MCF 10A (cell line): ENCODE measurements at places on chromosomes 5 and 9. TPM values are rescaled to one million over a fixed set of nuclear protein-coding genes. Genes with fewer than 3 reads are reported as not detected.

DNA sequence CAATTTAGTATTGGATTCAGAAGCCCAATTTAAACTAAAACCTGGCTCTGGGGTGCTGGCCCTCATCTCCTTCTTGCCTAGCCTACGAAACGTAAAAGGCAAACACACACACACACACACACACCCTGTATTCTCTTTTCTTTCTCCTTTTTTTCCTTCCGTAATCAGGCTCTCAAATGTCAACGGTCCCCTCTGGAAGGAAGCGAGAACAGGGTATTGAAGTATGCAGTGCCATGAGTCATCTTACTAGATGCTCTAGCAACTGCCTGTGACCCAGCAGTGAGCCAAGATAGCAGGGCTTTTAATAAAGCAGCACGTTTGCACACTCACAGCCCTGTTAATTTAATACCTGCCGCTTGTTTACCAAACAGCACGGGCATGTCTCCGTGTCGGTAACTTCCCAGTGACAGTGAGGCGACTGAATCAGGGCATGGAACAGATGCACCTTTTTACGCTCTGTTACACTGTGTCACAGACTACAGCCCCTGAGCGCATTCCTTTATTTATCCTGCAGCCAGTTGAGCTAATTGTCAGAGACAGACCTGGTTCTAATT is 243.8 kb downstream of the BNC2 start:
- H3K4me3 ChIP-seq: no peak overlapping the region
- H3K27me3 ChIP-seq: no peaks in the 10 kb centered on the region
- no peaks in the 10 kb centered on the region for H3K36me3 ChIP-seq
- H3K27ac ChIP-seq: no peak overlapping the region
- no peaks in the 10 kb centered on the region for H3K4me1 ChIP-seq
- DNase-seq: peak; percentile 33

DNA sequence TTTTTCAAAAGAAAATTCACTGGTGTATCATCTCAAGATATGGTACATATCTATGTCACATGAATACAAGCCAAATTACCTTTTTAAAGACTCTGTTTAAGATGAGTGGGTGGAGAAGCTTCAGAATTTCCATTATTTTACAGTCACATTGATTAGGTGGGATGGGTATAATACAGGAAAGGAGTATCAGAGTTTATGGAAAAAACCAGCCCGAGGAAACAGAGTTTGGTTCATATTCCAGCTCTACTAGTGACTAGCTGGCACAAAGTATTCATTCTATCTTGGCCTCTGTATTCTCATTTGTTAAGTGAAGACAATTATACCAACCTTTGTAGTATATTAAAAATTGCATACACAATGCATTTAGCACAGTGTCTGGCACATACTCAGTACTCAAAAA is 46.5 kb upstream of the CDK5RAP2 start:
- no peak for DNase-seq
- no peaks in the 10 kb centered on the region for H3K36me3 ChIP-seq
- H3K4me1 ChIP-seq: peaks cover 16% of the 10 kb centered on the region
- H3K27me3 ChIP-seq: no peaks in the 10 kb centered on the region
- H3K27ac ChIP-seq: no peak overlapping the region
- no peak overlapping the region for H3K4me3 ChIP-seq

DNA sequence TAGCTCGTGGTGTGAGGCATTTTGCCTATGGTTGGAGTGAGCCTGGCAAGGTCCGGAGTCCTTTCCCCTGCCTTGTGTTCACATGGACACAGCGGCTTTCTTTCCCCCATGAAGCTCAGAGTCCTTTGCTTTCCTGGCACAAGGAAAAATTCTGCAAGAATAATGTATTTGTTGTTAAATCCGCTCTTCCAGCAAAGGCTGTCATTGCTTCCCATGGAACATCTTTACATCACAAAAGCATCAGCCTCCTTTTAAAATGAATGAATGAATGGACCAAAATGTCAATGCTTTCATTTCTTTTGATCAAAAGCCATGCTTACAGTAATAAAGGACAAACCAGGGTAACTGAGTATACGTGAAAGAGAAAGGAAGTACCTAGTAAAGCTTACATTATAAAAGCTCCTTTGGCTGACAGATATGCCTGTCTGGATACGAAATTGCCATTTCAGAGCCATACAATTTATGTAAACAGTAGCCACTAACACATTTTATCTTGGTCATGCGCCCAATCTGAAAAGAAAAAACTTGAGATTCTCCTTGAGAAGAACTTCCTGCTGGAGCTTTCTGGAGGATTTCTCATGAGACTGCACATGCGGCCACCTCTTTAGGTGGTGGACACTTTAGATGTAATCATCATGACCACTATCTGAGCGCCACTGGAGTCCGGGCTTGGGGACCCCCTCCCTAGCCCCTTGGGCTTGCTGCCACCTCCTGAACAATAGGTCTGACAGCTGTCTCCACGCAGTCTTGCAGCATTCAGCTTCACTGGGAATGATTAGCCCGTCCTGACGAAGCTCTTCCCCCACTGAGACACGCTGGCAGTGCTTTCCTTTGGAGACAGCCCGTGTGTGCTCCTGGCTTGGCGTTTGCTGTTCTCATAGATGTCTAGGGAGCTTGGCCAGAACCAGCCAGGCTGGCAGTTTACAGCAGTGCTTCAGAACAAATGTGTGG is 355.9 kb downstream of the ADAMTS6 start:
- no peak overlapping the region for H3K27ac ChIP-seq
- no peaks in the 10 kb centered on the region for H3K27me3 ChIP-seq
- no peak overlapping the region for H3K4me3 ChIP-seq
- H3K36me3 ChIP-seq: no peaks in the 10 kb centered on the region
- no peak for DNase-seq

Gene BAAT
- total RNA-seq: 0.14 and 0.15 TPM in 2 replicates

Gene PCDHA8
- total RNA-seq: 0.25 TPM in 1 of 2 replicates, not detected in the other

- DNase-seq: no peak
- H3K36me3 ChIP-seq: peaks cover 98% of the 10 kb centered on the region
- H3K27me3 ChIP-seq: no peaks in the 10 kb centered on the region
These were observed 82.5 kb upstream of the ZNF169 start for GRCh38 chr9:94176608-94177007.

DNA sequence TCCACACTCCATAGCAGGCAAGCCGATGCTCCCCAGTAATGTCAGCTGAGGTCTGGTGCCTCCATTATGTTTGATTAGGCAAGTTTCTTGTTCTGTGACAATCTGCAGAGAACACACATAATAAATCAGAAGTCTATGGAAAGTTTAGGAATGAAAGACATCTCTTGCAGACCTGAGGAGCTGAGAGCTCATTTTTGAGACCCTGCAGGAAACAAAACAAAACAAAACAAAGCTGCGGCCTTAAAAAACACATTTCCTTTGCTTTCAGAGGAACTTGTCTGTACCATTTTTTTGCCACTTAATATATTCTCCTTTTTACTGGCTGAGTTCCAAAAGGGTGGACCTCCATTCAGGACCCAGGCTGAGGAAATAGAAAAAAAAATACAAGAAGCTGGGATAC is 481.2 kb upstream of the DMAC1 start:
- H3K27ac ChIP-seq: no peak overlapping the region
- H3K27me3 ChIP-seq: no peaks in the 10 kb centered on the region
- H3K36me3 ChIP-seq: no peaks in the 10 kb centered on the region
- H3K4me1 ChIP-seq: no peaks in the 10 kb centered on the region
- no peak for DNase-seq
- H3K4me3 ChIP-seq: no peak overlapping the region

Gene FAM81B
- not detected in 2 replicates for total RNA-seq

DNA sequence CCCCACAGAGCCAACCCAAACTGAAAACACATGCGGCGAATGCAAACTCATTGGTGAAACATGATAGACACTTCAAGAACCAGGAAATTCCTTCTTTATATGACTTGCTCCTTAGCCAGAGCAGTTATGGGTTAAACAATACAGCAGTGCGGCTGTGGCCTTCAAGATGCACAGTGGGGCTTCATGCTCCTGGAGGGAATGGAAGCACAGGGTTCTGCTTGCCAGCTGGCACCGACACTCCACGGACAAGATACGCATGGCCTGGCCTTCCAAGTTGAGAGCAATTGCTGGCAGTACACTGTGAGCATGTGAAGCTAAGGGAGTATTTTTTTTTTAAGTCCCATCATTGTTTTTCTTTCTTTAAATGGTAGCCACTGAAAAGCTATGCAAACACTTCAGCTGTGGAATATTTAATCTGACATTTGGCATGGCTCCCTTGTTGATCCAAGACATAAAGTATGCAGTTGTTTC is 451.6 kb upstream of the CD180 start:
- H3K4me1 ChIP-seq: no peaks in the 10 kb centered on the region
- no peaks in the 10 kb centered on the region for H3K27me3 ChIP-seq
- DNase-seq: no peak
- no peak overlapping the region for H3K4me3 ChIP-seq
- no peaks in the 10 kb centered on the region for H3K36me3 ChIP-seq
- H3K27ac ChIP-seq: no peak overlapping the region

DNA sequence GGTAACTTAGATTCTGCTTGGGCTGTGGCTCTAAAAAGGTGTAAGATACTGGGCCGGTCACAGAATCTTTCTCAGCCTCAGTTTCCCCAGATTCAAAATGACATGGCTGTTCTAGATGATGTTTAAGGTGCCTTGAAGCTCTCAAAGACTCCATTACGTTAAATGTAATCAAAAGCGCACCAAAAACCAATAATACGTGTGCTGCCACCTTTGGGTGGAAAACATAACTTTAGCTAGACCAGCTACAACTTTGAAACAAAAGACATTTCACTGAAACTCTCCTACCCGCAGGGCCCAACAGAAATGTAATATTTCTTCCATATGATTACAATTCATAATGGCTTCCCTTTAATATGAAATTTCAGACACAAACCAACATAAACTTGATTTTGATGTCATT is 35.0 kb upstream of the PCSK5 start:
- no peaks in the 10 kb centered on the region for H3K4me1 ChIP-seq
- H3K27ac ChIP-seq: no peak overlapping the region
- DNase-seq: peak; percentile 54
- no peaks in the 10 kb centered on the region for H3K36me3 ChIP-seq

Gene IL3
- total RNA-seq: not detected in 2 replicates

GRCh38 chr5:142794537-142794936 is 24.4 kb downstream of the ARHGAP26 start:
- DNase-seq: no peak
- H3K36me3 ChIP-seq: no peaks in the 10 kb centered on the region
- no peaks in the 10 kb centered on the region for H3K27me3 ChIP-seq
- H3K4me1 ChIP-seq: peaks cover 4% of the 10 kb centered on the region
- no peak overlapping the region for H3K27ac ChIP-seq
- H3K4me3 ChIP-seq: no peak overlapping the region

- no peak overlapping the region for H3K4me3 ChIP-seq
- DNase-seq: no peak
- no peaks in the 10 kb centered on the region for H3K27me3 ChIP-seq
- H3K36me3 ChIP-seq: peaks cover 68% of the 10 kb centered on the region
- peak overlapping the region; percentile 75 for H3K27ac ChIP-seq
These were observed 25.1 kb downstream of the ERGIC1 start for GRCh38 chr5:172858990-172859811.

Gene PDZD2
- total RNA-seq: 22.6 and 23.0 TPM in 2 replicates

DNA sequence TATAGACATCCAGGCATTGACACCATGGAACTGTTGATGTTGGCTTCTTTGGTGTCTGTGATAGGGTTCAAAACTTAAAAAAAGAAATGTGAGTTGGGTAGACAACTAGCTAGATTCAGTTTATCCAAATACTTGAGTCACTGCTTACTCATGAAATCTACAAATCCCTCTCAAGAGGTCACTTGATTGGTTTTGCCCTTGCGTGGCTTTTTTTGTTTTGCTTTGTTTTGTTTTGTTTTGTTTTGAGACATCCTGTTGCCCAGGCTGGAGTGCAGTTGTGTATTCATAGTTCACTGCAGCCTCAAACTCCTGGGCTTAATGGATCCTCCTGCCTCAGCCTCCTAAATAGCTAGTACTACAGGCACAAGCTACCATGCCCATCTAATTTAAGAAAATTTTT is 10.5 kb upstream of the ENTREP1 start:
- H3K4me1 ChIP-seq: no peaks in the 10 kb centered on the region
- no peak for DNase-seq
- no peak overlapping the region for H3K4me3 ChIP-seq
- H3K27me3 ChIP-seq: no peaks in the 10 kb centered on the region
- no peak overlapping the region for H3K27ac ChIP-seq

GRCh38 chr9:80082213-80082612 is 510.4 kb downstream of the TLE4 start:
- no peak overlapping the region for H3K27ac ChIP-seq
- DNase-seq: no peak
- H3K27me3 ChIP-seq: no peaks in the 10 kb centered on the region
- H3K4me1 ChIP-seq: no peaks in the 10 kb centered on the region

DNA sequence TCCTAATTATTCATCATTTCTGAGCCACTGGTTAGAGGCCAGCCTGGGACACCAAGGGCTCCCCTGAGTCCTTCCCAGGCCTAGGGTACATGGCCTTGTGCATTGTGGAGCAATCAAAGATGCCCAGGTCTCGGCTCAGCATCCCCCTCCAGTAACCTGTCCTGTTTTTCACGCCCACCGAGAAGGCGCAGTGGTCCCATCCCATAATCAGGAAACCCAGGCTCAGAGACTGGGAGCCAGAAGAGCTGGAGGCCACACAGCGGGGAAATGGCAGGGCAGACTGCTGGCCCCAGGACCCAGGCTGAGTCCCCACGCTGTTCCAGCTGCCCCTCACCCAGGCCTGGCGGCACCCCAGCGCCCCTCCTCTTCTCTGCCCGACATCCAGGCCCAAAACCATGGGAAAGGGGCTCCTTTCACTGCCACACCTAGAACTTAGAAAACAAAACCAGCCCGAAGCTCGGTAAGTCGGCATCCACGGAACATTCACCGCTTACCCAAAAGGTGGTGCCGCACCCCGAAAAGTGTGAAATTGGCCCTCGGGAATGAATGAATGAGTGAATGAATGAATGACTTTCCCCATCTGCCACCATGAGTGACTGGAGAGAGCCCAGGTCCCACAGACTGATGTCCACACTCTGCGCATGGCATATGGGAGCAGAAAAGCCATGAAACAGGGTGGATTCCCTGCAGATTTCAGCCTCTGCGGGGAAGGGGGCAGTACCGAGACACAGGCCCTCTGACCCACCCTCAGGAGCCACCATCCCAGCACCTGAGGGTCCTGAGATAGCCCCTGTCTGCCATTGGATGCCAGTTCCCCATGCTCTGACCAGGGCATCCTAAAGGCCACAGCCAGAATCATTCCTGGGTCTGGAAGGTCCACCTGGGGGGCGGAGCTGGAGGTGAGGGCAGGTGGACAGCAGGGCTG is 132.5 kb downstream of the OLFM1 start:
- H3K27ac ChIP-seq: no peak overlapping the region
- DNase-seq: no peak
- no peak overlapping the region for H3K4me3 ChIP-seq
- no peaks in the 10 kb centered on the region for H3K4me1 ChIP-seq
- no peaks in the 10 kb centered on the region for H3K36me3 ChIP-seq

DNA sequence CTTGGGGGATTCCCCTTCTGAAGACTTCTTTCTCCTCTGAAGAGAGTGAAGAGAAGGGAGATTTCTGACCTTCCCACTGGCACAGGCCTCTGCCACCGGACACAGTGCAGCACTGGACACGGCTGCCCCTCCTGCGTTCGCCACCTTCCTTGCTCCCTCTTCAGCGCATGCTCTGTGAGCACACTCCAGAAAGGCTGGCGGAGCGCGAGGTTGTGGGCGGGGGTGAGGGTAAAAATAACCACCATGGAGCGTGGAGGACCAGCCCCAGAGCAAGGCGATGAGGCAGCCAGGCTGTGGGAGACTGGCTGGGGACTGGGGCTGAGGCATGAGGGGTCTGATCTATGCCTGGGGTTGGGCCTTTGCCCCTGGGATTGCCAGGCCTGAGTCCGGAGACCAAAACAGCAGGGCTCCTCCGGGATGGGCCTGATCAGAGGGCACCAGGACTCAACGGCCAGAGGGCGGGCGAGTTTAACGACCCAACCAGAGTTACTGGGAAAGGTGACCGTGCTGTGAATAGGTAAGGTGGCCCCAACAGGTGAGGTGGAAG is 97.2 kb downstream of the ROR2 start:
- H3K27me3 ChIP-seq: peaks cover 13% of the 10 kb centered on the region
- H3K27ac ChIP-seq: no peak overlapping the region
- H3K4me3 ChIP-seq: no peak overlapping the region
- no peaks in the 10 kb centered on the region for H3K4me1 ChIP-seq
